ENCODE measurements at places on chromosomes 16 and 17.

- no peak for DNase-seq
Observed at GRCh38 chr16:25109643-25110042, 1.9 kb upstream of the LCMT1 start.

GRCh38 chr16:87582216-87582965 is 19.9 kb upstream of the JPH3 start:
- DNase-seq = no peak

DNA sequence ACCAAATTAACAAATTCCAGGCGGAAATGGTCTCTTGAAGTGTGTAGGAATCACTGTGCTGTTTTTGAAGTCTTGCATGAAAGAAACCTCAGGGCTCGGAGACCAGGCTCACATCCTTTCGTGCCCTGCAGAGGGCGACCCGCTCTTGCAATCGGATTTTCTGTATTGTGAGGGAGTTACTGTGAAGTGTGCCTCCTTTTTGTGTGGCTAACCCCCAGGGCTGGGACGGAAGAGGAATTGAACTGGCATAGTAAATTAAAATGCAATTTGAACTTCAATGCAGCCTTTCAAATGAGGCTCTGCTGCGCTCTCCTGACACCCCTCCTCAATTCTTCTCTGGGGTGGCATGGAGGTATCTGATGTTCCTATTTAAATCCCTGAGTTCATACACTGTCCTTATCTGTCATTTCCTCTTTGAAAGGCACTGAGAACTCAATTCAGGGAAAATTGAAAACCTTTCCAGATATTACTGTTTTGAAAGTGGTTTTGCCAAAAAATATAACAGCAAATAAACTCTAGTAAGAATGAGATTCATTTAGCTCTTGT is 51.5 kb upstream of the MGAT5B start:
- no peak for DNase-seq

GRCh38 chr16:24737391-24737871 is 8.0 kb downstream of the TNRC6A start:
- no peak for DNase-seq

- DNase-seq = no peak
Observed at GRCh38 chr16:70152578-70153302, 20.8 kb upstream of the CLEC18C start.

DNA sequence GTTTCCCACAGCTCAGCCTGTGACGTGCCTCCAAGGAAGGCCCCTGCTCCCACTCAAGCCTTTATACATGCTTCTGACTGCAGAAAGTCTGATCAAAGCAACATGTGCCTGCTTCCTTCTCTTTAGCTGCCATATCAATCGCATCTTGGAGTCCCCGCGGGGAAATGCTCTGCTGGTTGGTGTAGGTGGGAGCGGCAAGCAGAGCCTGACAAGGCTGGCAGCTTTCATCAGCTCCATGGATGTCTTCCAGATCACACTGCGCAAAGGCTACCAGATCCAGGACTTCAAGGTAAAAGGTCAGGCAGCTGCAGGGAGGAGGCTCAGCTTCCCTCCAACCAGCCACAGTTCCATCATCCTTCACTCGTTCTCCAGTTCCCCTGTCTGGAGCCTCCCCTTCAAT is 189.7 kb downstream of the ZNF18 start:
- DNase-seq = no peak

DNA sequence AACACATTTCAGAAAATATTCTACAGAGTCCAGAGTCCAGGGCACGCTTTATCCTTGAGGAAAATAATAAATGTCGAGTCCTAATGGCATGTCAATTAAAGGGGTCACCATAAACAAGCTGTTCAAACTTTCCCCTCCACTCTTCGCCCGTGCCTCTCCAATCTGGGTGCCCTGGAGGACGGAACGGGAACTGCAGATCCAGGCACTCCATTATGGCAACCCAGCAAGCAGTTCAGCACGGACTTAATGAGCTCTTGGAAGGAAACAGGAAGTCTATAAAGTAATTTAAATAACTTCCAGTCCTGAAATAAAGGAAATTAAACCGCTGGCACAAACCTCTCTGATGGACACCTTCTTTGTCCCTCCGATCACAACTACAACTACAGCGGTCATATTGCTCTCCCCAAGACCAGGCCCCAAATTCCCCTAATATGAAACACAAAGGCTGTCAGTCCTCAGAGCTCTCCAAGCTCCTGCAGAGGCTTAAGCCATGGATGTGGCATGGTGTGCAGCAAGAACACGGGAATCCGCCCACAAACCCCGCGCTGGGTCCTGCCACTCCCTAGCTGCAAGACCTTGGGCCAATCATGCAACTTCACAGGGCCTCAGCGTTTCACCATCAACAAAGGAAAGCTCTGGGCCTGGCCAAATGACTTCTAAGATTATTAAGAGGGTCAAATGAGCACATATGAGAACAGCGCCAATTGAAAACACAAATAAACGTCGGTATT is 52.6 kb downstream of the ZFHX3 start:
- DNase-seq = no peak

DNA sequence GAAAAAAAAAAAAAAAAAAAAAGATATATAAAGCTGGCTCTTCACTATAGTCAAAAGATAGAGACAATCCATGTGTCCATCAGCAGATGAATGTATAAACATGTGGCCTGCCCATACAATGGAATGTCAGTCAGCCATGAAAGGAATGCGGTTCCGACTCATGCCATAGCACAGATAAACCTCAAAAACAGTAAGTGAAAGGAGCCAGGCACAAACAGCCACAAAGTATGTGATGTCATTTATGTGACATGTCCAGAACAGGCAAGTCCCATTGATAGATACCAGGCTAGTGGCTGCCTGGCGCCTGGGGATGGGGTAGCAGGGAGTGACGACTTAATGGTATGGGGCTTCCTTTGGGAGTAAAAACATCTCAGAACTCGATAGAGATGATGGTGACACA is 155.7 kb downstream of the CMIP start:
- DNase-seq = no peak

DNA sequence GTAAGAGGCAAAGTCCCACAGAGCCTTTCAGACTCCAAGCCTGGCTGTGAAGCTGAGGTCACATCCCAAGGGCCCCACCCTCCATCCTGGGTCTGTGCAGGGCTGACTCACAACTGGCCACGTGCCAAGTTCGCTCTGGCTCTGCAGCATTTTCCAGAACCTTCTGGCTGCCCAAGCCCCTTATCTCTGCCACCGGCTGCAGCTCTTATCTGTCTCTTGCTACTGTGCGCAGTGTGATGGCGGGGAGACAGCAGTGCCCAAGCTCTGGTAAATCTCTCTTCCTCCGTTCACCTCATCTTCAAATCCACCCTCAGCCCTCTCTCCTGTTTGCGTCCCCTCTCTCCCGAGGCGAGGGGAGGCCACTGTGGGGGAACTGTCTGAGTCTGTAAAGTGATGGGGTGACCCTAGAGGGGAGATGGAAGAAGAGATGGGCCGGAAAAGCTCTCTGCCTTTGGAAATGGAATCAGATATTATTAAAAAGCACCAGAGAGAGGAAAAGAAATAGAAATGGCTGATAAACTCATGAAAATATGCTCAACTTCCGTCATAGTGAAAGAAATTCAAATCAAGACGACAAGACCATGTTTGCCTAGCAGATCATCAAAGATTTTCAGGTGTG is 162.7 kb upstream of the CDC42EP4 start:
- DNase-seq = no peak

- no peak for DNase-seq
Observed at GRCh38 chr16:84065536-84066132, 23.0 kb upstream of the SLC38A8 start.

Data from esophagus squamous epithelium (tissue), 5 donors.